A673 (cell line): ENCODE measurements at places on chromosomes 1 and 21.

DNA sequence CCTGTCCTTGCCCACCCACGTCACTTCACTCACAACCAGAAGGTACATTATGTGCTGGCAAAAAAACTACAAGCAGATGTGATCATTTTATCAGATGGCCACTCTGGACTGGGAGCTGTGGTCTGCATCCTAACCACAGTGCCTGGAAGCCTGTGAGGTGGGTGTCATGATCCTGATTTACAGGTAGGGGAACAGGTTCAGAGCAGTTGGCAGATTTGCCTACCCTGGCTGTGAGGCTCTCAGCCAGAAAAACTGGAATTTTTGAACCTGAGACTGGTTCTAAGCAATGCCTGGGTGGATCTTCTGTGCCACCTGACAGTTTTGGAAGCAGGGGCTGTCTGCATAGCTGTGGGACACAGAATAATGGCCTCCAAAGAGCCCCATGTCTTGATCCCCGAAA lies 150.8 kb downstream of the SYF2 start:
- H3K27me3 ChIP-seq = no peaks in the 10 kb centered on the region
- no peak overlapping the region for H3K27ac ChIP-seq
- DNase-seq = no peak

DNA sequence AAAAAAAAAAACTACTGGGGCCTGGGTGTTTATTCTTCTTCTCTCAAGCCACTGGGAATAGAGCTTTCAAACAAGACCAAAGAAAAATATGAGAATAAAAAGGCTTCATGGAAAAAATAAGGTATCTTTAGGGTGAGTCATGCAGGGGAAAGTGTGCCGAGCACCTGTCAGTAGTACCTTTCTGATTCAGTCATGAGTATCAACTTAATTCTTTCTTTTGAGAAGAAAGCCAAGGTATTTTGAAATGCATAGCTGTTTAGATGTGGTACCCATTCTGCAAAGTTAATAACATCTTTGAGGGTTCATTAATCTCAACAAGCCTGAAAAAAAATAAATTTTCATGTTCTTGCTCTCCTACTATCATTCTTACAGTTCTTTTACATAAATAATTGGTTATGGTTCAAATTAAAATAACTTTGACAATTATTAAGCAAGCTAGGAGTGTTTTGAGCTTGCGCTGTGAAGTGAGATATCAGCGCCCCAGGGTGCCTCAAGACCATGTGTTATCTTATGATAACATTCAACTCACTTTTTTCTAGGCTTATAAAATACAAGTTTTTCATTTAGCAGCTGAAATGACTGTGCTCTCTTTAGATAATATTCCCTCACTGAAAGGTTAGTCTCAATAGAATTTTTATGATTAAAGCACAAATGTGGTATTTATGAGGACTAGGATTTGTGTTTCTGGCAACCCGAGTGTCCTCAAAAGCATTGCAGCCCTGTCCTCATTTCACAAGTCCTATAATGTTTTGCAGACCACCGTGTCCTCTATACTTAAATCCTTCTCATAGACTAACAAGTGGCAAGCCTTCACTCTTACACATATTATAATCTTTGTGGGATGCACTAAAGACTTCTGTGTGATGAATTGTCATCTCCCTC lies 138.6 kb downstream of the SLC44A5 start:
- DNase-seq = no peak
- peaks cover 20% of the 10 kb centered on the region for H3K4me1 ChIP-seq
- no peak overlapping the region for H3K27ac ChIP-seq

DNA sequence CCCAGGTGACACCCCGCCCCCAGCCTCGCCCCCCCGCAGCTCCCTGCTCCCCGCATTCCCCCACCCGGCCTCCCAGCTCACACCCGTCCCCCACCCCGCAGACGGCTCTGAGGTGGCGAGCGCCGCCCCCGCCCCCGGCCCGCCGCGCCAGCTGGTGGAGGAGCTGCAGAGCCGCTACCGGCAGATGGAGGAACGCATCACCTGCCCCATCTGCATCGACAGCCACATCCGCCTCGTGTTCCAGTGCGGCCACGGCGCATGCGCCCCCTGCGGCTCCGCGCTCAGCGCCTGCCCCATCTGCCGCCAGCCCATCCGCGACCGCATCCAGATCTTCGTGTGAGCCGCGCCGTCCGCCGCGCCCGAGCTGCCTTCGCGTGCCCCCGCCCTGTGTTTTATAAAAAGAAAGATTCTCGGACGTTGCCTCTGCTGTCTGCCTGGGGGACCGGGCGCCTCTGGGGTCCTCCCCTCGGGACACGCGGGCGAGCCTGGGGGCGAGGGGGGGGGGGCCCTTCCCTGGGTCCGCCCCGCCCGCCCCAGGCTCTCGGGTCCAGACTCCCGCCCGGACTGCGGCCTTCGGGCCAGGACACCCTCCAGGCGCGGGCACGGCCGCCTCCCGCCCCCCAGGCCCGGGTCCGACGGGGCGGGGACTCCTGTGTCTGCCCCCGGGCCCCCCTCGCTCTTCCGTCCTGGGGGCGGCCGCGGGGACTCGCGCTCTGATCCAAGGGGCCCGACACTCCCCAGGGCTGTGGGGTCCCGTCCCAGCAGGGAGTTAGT lies 1.6 kb upstream of the MMP23B start:
- no peak overlapping the region for H3K4me3 ChIP-seq
- peak; percentile 85 for DNase-seq
- no peaks in the 10 kb centered on the region for H3K36me3 ChIP-seq
- H3K27ac ChIP-seq = no peak overlapping the region
- H3K27me3 ChIP-seq = peaks cover 18% of the 10 kb centered on the region
- H3K4me1 ChIP-seq = peaks cover 13% of the 10 kb centered on the region

DNA sequence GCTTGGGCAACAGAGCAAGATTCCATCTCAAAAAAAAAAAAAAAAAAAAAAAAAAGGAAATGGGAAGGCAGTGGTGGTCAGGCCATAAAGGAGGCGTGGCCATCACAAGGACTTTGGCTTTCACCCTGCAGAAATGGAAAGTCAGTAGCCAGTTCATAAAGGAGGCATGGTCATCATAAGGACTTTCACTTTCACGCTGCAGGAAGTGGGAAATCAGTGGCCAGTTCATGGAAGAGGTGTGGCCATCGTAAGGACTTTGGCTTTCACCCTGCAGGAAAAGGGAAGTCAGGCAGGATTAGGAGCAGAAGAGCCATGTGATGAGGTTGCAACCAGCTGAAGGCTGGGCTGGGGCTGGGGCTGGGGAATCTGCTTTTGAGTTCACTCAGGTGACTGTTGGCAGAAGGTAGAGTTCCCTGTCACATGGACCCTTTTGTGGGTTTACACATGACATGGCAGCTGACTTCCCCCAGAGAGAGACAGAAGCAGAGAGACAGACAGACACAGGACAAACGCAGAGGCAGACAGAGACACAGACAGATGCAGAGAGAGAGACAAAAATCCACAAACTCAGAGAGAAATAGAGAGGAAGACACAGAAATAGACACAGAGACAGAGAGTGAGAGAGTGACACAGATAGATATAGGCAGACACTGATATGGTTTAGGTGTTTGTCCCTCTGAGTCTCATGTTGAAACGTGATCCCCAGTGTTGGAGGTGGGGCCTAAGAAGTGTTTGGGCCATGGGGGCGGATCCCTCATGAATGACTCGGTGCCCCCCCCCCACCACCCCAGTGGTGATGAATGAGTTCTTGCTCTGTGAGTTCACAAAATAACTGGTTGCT lies 263.9 kb upstream of the KAZN start:
- DNase-seq = peak; percentile 5
- no peaks in the 10 kb centered on the region for H3K27me3 ChIP-seq
- no peak overlapping the region for H3K4me3 ChIP-seq
- no peaks in the 10 kb centered on the region for H3K4me1 ChIP-seq
- no peak overlapping the region for H3K27ac ChIP-seq

- H3K36me3 ChIP-seq = peaks cover 43% of the 10 kb centered on the region
- no peak for DNase-seq
- H3K27ac ChIP-seq = peak overlapping the region; percentile 84
- no peaks in the 10 kb centered on the region for H3K27me3 ChIP-seq
- peak overlapping the region; percentile 58 for H3K4me3 ChIP-seq
These were observed 3.2 kb downstream of the IRF2BP2 start for GRCh38 chr1:234606784-234607108.

GRCh38 chr21:14766241-14766640 lies 220.1 kb upstream of the SAMSN1 start:
- H3K4me3 ChIP-seq = no peak overlapping the region
- no peaks in the 10 kb centered on the region for H3K36me3 ChIP-seq
- H3K4me1 ChIP-seq = no peaks in the 10 kb centered on the region
- no peaks in the 10 kb centered on the region for H3K27me3 ChIP-seq

DNA sequence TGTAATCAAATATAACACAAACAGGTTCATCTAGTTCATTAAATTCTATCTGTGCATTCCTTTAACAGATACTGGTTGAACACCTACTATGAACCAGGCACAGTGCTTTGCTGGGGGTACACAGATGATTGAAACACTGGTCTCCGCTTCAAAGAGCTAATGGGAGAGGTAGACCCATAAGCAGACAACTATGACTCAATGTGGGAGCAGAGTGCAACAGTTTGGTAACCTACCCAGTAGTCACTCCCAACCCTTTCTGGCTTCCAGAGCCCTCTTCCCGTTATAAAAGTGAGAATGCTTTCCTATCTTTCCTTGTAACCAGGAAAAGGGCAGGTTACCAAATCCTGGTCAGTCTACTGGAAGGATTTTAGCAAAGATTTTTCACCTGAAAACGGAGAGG lies 8.0 kb upstream of the ETV3 start:
- peaks cover 61% of the 10 kb centered on the region for H3K4me1 ChIP-seq
- H3K36me3 ChIP-seq = no peaks in the 10 kb centered on the region
- H3K27me3 ChIP-seq = no peaks in the 10 kb centered on the region
- DNase-seq = no peak
- no peak overlapping the region for H3K4me3 ChIP-seq
- H3K27ac ChIP-seq = no peak overlapping the region

GRCh38 chr1:44807364-44808062 lies 362 bp upstream of the DYNLT4 start:
- peak overlapping the region; percentile 98 for H3K27ac ChIP-seq
- peak; percentile 97 for DNase-seq
- H3K4me3 ChIP-seq = no peak overlapping the region
- H3K36me3 ChIP-seq = peaks cover 9% of the 10 kb centered on the region
- H3K4me1 ChIP-seq = peaks cover 55% of the 10 kb centered on the region

DNA sequence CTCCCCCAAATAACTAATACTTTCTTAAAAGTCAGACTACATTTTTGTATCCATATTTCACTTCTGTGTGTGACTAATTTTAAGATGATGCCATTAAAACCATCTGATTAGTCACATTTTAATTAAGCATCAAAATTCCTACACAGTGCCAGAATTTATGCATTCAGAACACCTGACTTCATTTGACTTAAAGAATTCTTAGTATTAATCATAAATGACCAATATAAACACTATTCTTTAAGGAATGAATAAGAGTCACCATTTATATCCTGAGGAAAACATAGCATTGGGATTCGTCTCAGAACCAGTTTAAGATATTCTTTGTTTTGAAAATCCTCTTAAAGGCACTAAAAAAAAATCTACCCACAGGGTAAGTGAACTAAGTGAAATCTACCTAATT lies 37.0 kb downstream of the TM2D1 start:
- H3K4me1 ChIP-seq = no peaks in the 10 kb centered on the region
- H3K36me3 ChIP-seq = no peaks in the 10 kb centered on the region
- no peak overlapping the region for H3K27ac ChIP-seq
- no peak overlapping the region for H3K4me3 ChIP-seq
- DNase-seq = no peak

DNA sequence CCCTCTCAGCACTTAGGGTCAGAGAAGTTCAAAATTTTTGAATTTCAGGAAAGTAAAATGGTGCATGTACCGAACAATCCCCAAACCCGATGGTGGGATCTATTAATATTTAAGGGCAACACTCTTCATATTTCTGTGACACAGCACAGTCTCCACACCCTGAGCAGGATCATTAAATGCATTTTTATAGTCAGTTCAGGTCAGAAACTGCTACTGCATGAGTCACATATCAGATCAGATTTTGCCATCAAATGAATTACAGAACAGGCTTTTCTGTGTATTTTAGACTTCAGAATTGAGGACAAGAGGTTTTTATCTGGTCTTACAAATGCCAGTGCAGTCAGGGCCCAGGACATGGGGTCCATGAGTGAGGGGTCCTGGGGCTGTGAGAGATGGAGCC lies 79.2 kb downstream of the RIPK4 start:
- H3K4me3 ChIP-seq = no peak overlapping the region
- no peaks in the 10 kb centered on the region for H3K36me3 ChIP-seq
- H3K27ac ChIP-seq = no peak overlapping the region
- no peak for DNase-seq
- no peaks in the 10 kb centered on the region for H3K27me3 ChIP-seq

DNA sequence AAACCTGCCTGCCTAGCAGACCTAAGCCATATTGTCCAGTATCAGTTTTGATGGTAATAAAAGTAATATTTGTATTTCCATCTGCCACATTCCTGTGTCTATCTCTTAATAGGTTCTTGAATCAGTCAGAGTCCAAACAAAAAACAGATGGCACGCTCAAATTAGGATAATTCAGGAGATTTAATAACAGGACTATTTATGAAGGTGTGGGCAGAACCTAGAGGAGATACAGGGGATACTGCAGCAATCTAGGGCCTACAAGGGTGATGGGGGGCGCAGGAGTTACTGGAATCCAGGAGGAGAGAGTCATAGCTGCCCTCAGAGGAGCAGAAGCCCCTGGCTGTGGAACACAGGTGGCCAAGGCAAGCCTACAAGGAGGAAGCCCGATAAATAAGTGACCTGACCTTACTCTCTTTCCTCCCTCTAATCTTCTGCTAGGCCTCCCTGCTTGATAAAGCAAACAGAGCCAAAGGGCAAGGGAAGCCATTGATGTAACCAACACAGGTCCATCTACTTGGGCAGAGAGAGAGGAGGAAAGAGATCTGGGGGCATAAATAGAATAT lies 11.9 kb upstream of the HYI start:
- no peak overlapping the region for H3K4me3 ChIP-seq
- no peak for DNase-seq
- no peaks in the 10 kb centered on the region for H3K27me3 ChIP-seq
- H3K27ac ChIP-seq = no peak overlapping the region
- no peaks in the 10 kb centered on the region for H3K36me3 ChIP-seq
- H3K4me1 ChIP-seq = no peaks in the 10 kb centered on the region

GRCh38 chr1:172134087-172134731 lies 286.3 kb upstream of the C1orf105 start:
- no peak overlapping the region for H3K4me3 ChIP-seq
- peaks cover 3% of the 10 kb centered on the region for H3K36me3 ChIP-seq
- H3K4me1 ChIP-seq = peaks cover 9% of the 10 kb centered on the region
- H3K27me3 ChIP-seq = no peaks in the 10 kb centered on the region
- no peak overlapping the region for H3K27ac ChIP-seq
